ENCODE measurements at places on chromosomes 7 and 10.
A peak's percentile ranks its signal among the peaks of the same experiment; 100 is the strongest.

DNA sequence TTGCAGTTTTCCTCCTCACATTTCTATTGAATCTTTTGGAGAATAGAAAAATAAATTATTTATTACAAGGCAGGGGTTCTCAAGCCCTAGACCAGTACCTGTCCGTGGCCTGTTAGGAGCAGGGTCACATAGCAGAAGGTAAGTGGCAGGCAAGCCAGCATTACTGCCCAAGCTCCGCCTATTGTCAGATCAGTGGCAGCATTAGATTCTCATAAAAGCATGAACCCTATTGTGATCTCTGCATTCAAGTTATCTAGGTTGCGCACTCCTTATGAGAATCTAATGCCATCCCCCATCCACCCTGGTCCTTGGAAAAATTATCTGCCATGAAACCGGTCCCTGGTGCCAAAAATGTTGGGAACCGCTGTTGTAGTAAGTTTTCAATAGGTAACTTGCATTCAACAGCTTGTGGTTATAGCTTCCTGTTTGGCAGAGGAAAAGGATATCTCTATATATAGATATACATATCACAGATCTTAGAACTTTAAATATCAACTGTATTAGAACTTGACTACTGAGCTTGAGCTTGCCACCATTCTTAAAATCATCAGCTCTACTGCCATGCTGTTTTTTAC lies 165.1 kb downstream of the AHR start:
- no peak for DNase-seq

DNA sequence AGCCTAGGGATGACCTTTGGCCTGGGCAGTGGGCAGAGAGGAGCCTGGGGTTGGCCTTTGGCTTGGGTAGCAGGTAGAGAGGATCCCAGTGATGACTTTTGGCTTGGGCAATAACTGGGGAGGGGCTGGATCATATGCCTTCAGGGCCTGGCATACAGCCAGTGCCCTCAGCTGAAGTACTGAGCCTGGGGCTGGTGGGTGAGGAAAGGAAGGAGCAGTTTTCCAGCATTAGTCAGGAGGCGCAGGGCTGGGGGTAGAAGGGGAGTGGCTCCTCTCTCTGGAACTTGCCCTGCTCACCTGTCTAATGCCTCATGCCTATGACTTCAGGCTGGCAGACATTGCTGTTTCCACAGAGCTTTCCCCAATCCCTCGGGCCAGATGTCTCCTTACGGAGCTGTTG lies 15.2 kb upstream of the COMTD1 start:
- DNase-seq, result no peak

DNA sequence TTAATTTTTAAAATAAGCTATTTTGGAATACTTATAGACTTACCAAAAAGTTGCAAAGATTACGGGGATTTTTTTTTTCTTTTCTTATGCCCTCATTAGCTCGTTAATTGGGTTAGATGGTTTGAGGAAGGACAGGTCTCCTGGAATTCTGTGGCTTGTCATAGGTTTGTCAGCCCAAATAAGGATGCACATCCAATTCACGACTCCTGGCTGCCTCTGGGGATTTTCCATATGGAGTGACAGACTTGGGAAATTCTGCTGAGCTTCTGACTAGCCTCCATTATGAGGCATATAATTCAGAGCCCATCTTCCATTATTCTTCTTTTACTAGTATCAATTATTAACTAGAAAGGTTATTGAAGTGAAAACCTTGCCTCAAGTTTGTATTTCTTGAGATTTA lies 102.1 kb downstream of the AUTS2 start:
- no peak for DNase-seq

- DNase-seq, result peak; percentile 55
Measured at GRCh38 chr10:14545827-14546226, 215.1 kb upstream of the FRMD4A start.

- no peak for DNase-seq
Measured at GRCh38 chr10:104288355-104288754, 19.4 kb downstream of the GSTO2 start.

DNA sequence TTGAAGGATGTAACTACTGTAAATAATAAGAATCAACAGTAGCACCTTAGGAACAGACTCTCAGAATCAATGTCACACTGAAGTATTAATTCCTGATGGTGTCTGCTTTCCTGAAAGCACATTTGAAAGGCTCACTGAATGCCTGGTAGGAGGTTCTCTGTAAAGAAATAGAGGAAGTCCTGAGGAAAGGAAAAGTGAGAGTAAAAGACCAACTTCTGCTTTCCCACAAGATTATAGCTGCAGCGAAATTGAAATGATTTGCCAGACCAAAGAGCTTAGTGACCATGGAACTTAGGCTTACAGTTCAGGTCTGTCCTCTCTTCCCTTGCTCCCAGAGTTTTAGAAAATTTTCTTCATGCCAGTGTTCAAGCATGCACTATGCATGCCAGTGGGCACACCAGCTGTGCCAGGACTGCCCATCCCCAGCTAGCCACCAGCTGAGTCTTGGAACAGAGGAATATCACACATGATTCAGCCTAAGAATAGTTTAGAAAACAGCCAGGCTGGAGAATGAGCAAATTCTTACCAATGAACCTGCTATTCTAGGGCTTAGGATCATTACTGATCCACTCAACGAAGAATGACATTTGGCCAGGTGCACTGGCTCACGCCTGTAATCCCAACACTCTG lies 123.2 kb downstream of the HERPUD2 start:
- peak; percentile 83 for DNase-seq

- peak; percentile 44 for DNase-seq
Measured at GRCh38 chr7:130151591-130152492, 53.4 kb downstream of the TMEM209 start.

DNA sequence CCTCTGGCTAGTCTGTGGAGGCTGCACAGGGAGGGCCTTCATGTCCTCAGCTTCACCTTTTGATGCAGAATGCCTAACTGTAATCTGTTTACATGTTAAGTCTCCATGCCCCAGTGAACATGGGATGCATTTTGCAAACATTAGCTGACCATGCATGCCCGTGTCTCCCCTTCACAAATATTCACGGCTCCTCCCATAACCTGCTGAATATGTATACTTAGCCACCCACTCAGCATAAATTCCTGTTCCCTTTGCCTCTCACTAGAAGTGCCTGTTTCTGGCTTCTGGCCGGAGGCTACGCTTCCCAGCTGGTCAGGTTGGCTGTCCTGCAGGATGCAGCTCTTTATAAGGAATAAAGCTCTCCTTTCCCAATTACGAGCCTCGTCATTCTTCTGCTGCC lies 552.7 kb downstream of the DNAJB6 start:
- DNase-seq, result no peak

- DNase-seq, result no peak
Measured at GRCh38 chr7:135300913-135301765, 67.5 kb downstream of the STRA8 start.

DNA sequence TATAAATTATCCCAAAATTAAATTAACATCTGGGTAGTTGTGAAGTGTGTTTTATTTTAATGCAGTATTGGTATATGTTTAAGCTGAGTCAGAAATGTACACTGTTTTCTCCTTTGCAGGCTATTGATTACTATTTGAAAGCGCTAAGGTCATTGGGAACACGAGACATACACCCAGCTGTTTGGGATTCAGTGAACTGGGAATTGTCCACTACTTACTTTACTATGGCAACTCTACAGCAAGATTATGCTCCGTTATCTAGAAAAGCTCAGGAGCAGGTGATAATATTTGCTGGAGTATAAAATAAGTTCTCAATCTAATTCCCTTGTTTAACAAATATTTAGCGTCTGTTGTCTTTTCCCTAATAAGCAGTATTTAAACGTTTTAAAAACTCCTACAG lies 27.9 kb downstream of the EDRF1 start:
- no peak for DNase-seq

DNA sequence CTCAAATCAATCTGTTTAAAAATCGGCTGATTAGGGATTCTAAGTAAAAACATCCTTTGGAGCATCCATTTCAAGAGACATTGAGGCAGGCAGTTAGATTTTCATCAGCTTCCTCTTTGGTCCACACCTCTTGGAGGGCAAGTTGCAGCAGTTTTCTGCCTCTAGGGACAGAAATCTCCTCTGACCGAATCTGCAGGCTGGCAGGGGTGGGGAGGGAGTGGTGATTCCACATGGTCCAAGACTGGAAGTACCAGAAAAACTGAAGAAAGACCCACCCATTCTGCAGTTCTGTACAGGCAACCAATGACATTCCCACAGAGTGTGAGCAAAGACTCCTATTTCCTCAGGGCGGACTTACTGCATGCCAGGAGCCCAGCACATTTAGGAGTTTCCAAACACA lies 29.0 kb downstream of the FGFBP3 start:
- DNase-seq, result no peak

GRCh38 chr7:17501441-17502212 lies 203.2 kb downstream of the AHR start:
- no peak for DNase-seq

GRCh38 chr7:120189623-120190022 lies 83.4 kb upstream of the KCND2 start:
- DNase-seq, result no peak

GRCh38 chr10:93994438-93994801 lies 689 bp downstream of the PLCE1 start:
- DNase-seq, result no peak

DNA sequence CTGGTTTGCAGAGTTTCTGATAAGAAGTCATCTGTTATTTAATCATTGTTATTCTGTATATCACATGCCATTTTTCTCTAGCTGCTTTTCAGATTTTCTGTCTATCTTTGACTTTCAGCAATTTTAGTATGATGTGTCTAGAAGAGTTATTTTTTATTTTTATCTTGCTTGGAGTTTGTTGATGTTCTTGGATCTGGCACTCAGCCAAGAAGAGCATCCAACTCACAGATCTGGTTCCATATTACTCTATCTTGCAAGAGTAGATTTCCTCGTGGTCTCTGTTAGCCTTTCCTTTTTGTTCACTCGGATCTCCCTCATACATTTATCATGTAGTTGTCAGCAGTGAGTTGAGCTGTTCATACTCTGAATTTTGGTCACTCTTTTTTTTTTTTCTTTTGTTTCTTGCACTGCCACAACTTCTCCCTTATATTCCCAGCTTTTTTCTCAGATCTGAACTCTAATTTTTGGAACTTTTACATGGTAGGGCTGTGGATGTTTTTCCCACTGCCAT lies 54.8 kb upstream of the CALCR start:
- DNase-seq, result no peak

- DNase-seq, result no peak
Measured at GRCh38 chr7:135353832-135354231, 120.2 kb downstream of the STRA8 start.

GRCh38 chr7:28738412-28738811 lies 219.7 kb downstream of the TRIL start:
- peak; percentile 42 for DNase-seq

GRCh38 chr10:70714951-70715350 lies 42.6 kb downstream of the ADAMTS14 start:
- no peak for DNase-seq

- peak; percentile 67 for DNase-seq
Measured at GRCh38 chr10:123200531-123200930, 46.3 kb downstream of the BUB3 start.

DNA sequence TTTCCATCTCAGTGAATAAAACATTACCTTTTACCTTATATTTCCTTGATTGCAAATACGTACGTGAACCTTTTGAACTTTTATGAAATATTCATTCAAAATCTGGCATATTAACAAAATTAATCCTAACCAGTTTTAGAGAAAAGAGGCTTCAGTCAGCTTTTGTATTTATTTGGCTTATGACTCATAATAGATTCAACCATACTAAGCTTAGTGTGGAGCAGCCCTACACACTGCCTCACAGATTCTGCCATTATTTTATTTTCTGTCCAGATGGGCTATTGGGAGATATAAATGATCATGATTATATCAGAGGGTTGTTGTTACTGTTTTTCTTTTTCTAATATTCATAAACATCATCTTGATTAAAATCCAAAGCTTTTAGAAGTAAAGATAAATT lies 325.5 kb downstream of the GPR37 start:
- DNase-seq, result no peak

- no peak for DNase-seq
Measured at GRCh38 chr10:114034923-114035645, 8.6 kb upstream of the ADRB1 start.

GRCh38 chr7:142906643-142907042 lies 21.1 kb upstream of the TRPV6 start:
- DNase-seq, result no peak

- DNase-seq, result no peak
Measured at GRCh38 chr10:123952099-123952498, 60.5 kb upstream of the CPXM2 start.

DNA sequence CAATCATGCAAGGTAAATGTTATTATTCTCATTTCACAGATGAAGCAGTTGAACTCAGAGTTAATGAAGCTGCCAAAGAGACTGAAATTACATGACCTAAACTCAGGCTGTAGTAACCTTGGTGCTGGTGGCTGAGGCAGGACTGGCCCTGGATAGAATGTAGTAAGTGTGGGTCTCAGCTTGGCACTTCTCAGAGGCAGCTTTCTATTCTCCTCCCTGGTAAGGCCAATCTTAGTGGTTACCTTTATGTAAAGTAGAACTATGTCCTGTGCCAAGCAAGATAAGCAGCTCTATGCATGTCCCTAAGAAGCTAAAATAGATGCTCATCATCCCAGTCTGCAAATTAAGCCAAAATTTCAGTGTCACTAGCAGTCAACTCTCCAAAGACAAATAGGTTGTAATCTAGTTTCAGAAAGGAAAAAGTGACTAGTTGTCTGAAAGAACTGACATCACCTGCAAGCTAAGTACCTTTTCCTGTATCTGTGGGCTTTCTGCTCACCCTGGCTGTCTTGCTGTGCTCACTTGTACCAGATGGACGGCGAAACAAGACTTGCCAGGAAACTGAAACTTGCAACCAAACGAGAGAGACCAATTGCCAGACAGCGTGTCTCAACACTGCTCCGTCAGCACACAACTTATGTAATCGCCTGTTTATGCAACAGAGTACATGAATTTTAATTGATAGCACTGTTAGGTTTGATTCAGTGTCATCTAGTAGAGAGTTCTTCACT lies 43.7 kb downstream of the CH25H start:
- DNase-seq, result no peak

GRCh38 chr10:12614177-12614995 lies 265.0 kb downstream of the CAMK1D start:
- peak; percentile 53 for DNase-seq

DNA sequence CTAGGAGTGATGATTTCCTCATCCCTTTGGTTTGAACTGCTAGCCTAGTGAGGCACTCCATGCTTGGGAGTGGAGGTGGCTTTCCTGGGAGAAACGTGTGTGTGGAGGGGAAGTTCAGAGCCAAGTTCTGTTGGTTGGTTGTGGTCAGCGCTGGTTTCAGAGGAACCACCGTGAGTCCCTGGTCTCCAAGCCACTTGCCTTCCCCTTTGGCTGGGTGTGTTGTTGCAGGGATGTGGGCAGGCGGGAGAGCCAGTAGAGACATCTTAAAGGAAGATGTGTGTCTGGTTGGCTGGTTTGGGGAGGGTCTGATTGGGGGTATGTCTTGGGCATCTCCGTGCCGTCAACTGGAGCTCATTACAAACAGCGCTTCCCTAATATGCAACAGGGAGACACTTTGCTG lies 130.8 kb upstream of the TCF7L2 start:
- no peak for DNase-seq

GRCh38 chr10:125980521-125981035 lies 84.2 kb downstream of the FANK1 start:
- peak; percentile 50 for DNase-seq

GRCh38 chr10:11793762-11794479 lies 29.2 kb upstream of the PROSER2 start:
- peak; percentile 86 for DNase-seq
